SJCRH30 (cell line): ENCODE measurements at places on chromosomes 5 and 9.

- H3K36me3 ChIP-seq = peaks cover 54% of the 10 kb centered on the region
- H3K27me3 ChIP-seq = no peaks in the 10 kb centered on the region
- H3K4me3 ChIP-seq = no peak overlapping the region
- no peaks in the 10 kb centered on the region for H3K4me1 ChIP-seq
- H3K27ac ChIP-seq = no peak overlapping the region
These were observed 15.6 kb downstream of the FKBP15 start for GRCh38 chr9:113205432-113205831.

GRCh38 chr9:91516777-91517176 is 93.1 kb upstream of the NFIL3 start:
- no peaks in the 10 kb centered on the region for H3K4me1 ChIP-seq
- DNase-seq = no peak
- no peak overlapping the region for H3K27ac ChIP-seq
- no peaks in the 10 kb centered on the region for H3K36me3 ChIP-seq
- no peak overlapping the region for H3K4me3 ChIP-seq

DNA sequence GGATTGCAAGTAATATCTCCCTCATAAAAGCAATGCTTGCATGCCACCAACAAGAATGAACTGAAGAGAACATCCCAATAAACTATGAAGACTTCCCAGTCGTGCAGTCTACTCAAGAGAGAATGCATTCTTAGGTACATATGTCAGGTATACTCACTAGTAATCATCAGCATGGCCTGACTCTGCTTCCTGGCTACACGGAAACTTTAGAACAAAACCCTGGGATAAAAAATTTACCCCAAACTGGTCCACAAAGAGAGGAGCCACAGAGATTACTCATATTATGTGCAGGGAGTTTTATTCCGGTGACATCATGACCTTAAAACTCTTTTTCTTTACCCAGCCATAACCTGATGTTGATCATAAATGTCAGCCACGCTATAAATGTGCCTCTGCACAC is 57.5 kb upstream of the PAPPA start:
- DNase-seq = no peak
- H3K27ac ChIP-seq = no peak overlapping the region
- H3K36me3 ChIP-seq = no peaks in the 10 kb centered on the region
- no peaks in the 10 kb centered on the region for H3K27me3 ChIP-seq
- peaks cover 24% of the 10 kb centered on the region for H3K4me1 ChIP-seq
- H3K4me3 ChIP-seq = no peak overlapping the region

DNA sequence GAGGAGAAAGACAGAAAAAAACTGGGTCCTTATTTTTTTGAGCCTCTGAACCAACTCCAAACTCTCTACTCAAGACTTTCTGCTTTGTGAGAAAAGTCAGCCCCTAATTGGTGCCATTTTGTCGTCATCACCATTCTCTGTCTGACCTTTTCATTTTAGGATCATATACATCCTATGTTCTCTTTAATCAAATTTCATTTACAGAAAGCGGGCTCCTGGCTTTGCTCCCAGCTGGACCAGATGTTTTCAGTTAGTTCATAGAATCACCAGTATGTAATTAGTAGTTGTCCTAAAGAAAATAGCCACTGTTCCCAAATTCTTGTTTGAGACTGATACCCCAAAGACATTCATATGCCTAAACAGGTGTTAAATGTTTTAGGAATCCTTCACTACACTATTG is 28.6 kb upstream of the SLCO4C1 start:
- DNase-seq = no peak
- no peaks in the 10 kb centered on the region for H3K36me3 ChIP-seq
- no peak overlapping the region for H3K4me3 ChIP-seq
- no peaks in the 10 kb centered on the region for H3K4me1 ChIP-seq
- no peaks in the 10 kb centered on the region for H3K27me3 ChIP-seq
- no peak overlapping the region for H3K27ac ChIP-seq

- peaks cover 14% of the 10 kb centered on the region for H3K4me1 ChIP-seq
- H3K27me3 ChIP-seq = no peaks in the 10 kb centered on the region
- no peaks in the 10 kb centered on the region for H3K36me3 ChIP-seq
- H3K27ac ChIP-seq = no peak overlapping the region
- no peak overlapping the region for H3K4me3 ChIP-seq
These were observed 78.9 kb downstream of the APBA1 start for GRCh38 chr9:69593301-69593700.

GRCh38 chr5:76818844-76819831 is at the start of gene F2RL1:
F2RL1 (plus strand) TSS chr5:76819030; CDS start chr5:76819183, 153 bp downstream.
- H3K4me1 ChIP-seq = no peaks in the 10 kb centered on the region
- H3K27ac ChIP-seq = no peak within 1 kb of the TSS
- no peak for DNase-seq
- H3K4me3 ChIP-seq = no peak within 1 kb of the TSS
- H3K36me3 ChIP-seq = no peaks in the 10 kb centered on the region
- no peaks in the 10 kb centered on the region for H3K27me3 ChIP-seq

DNA sequence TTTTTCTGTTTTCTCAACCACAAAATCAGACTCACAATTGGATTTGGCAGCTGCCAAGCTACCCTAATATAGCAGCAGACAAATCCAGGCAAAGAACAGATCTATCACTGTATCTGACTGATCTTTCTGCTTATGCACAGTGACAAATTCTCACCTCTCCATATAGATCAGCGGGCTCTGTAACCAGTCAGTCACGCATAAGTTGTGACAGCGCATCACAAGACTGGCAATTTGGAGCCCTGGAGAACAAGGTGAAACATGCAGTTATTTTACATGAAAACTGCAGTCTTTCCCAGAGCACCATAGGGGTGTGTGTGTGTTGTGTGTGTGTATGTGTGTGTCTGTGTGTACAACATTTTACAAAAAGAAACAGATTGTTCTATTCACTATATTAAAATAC is 37.7 kb downstream of the RORB start:
- no peak for DNase-seq
- no peak overlapping the region for H3K27ac ChIP-seq
- no peaks in the 10 kb centered on the region for H3K27me3 ChIP-seq
- H3K4me1 ChIP-seq = no peaks in the 10 kb centered on the region
- H3K4me3 ChIP-seq = no peak overlapping the region

- DNase-seq = no peak
- H3K36me3 ChIP-seq = no peaks in the 10 kb centered on the region
- no peak overlapping the region for H3K27ac ChIP-seq
- H3K4me3 ChIP-seq = no peak overlapping the region
These were observed 560.1 kb downstream of the RAB3C start for GRCh38 chr5:59142927-59143326.

- H3K27ac ChIP-seq = no peak overlapping the region
- H3K4me3 ChIP-seq = no peak overlapping the region
- no peak for DNase-seq
- 0 out of 2 replicates have a peak, but pooled peaks cover 3% of the 10 kb centered on the region for H3K27me3 ChIP-seq
- no peaks in the 10 kb centered on the region for H3K4me1 ChIP-seq
These were observed 169.8 kb upstream of the STK32A start for GRCh38 chr5:147065071-147065470.

GRCh38 chr5:7246287-7246686 is 149.7 kb upstream of the ADCY2 start:
- no peak overlapping the region for H3K4me3 ChIP-seq
- no peaks in the 10 kb centered on the region for H3K36me3 ChIP-seq

- no peak overlapping the region for H3K27ac ChIP-seq
- no peaks in the 10 kb centered on the region for H3K4me1 ChIP-seq
- no peaks in the 10 kb centered on the region for H3K36me3 ChIP-seq
These were observed 1643.0 kb upstream of the CDH6 start for GRCh38 chr5:29550523-29550922.

DNA sequence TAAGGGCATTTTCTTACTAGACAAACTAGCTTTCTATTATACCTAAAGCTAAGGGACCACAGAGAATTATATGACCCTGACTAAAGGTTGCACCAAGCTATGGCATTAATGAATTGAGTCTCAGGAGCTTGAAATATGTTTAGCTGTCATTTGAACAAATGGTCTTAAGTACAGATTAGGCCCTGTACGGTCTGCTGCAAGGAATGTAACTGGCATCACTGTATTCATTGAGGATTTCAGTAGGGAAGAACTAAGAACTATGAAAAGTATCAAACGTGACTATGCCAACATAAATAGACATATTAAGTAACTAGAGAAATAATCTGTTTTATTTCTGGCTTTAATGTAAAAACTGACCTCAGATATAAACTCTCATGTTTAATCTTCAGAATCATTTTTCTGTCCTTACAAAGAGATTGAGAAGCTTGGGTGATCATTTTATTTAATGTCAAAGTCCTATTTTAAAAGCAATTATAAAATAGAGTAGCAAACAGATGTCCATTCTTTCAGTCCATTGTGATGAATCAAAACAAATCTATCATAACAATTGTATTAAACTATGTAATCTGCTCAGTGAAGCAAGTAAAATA is 845.9 kb downstream of the MAT2B start:
- H3K4me3 ChIP-seq = no peak overlapping the region
- no peak overlapping the region for H3K27ac ChIP-seq
- no peaks in the 10 kb centered on the region for H3K36me3 ChIP-seq
- H3K27me3 ChIP-seq = no peaks in the 10 kb centered on the region

DNA sequence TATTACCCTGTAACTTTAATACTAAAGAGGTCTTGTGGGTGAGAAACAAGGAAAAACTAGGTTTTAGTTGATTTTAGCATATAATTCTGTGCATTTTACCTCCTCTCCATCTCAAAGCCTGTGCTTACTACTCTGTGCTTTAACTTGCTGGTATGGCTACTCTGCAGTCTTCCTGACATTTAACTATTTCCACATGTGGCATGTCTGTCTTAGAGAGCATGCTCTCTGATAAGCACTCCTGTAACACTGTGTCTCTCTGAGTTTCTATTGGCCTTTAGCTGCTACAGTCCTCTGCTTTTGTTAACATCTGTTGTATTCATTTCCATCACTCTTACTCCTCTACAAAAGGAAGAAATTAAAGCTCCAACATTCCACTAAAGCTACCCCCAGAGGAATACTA is 418.3 kb downstream of the RAB3C start:
- H3K36me3 ChIP-seq = no peaks in the 10 kb centered on the region
- H3K4me3 ChIP-seq = no peak overlapping the region
- DNase-seq = no peak
- H3K27me3 ChIP-seq = no peaks in the 10 kb centered on the region
- H3K4me1 ChIP-seq = peaks cover 5% of the 10 kb centered on the region; the same call in 1 of the 2 replicates
- no peak overlapping the region for H3K27ac ChIP-seq

DNA sequence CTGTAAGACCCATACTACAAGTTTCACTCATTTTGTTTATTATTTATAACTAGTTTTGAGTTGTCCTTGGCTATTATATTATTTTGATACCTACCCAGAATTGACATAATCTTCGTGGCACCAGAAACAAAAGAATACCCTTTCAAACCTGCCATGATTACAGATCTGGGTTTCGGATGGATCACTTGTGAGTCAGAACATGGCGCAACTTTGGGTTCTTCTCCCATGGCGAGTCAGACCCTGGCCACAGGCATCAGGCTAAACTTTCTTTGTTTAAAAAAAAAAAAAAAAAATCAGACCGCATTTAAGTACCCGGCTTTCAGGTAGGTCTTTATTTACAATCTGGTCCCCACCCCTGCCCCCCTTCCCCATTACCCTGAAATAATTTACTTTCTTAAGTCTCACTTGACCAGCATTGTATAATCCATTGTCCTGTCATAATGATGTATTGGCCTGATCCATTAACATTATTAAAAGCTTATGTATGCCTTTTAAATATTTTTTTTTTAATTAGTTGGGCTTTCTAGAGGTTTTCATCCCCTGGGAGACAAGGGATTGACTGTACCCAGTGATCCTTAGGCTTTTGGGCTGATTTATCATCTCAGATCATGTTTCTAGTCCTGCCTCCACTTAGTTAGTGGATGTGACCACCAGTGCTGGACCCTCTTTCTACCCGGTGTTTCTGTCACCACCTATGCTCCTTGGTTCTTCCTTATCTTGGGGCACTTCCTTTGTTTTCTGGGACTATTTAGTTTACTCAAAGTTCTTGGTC is 43.9 kb downstream of the F2RL2 start:
- H3K27me3 ChIP-seq = 0 out of 2 replicates have a peak, but pooled peaks cover 2% of the 10 kb centered on the region
- no peak for DNase-seq
- H3K4me3 ChIP-seq = no peak overlapping the region
- no peak overlapping the region for H3K27ac ChIP-seq
- H3K4me1 ChIP-seq = no peaks in the 10 kb centered on the region
- H3K36me3 ChIP-seq = no peaks in the 10 kb centered on the region

DNA sequence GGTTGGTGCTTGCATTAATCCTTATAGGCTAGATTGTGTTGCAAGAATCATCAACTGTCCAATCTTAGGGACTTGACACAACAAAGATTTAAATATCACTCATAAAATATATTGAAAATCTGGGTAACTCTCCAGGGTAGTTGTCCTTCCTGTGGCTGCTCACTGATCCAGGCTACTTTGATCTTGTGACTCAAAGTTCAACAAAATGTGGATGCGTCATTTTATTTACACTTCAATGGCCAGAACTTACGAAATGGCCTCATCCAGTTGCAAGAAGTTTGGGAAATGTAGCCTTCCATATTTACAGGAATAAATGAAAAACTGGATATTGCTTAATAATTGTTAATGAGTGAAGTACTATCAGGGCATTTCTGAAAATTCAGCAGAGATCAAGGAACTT is 235.5 kb upstream of the ACTBL2 start:
- no peaks in the 10 kb centered on the region for H3K27me3 ChIP-seq
- no peaks in the 10 kb centered on the region for H3K36me3 ChIP-seq
- H3K4me3 ChIP-seq = no peak overlapping the region
- peaks cover 22% of the 10 kb centered on the region for H3K4me1 ChIP-seq
- H3K27ac ChIP-seq = no peak overlapping the region
- no peak for DNase-seq

DNA sequence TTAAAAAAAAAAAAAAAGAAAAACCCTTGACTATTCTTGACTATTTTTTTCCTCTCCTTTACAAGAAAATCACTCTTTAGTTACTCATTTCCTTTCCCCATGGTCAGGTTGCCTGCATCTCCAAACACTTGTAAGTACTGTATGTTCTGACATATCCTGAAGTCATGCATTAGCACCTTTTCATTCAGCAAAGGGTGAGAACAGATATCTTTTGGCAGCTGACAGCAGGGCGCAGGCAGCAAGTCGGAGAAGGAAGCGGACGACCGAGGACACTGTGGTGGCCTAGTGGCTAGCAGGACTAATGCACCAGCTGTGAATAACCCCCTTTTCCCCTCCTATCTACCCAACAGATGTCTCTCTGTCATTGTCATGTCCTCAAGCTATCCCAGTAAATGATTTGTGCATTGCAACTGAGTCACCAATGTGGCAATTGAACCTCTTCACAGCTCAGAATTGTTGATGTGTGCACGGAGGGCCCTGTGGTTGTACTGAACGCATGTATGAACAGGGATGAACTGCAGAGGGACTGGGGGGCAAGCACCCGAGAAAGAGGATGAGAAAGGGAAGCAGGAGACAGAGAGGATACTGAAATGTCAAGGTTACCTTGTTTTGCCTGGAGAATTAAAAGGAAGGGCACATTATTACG is 996.0 kb upstream of the ARRDC3 start:
- H3K36me3 ChIP-seq = no peaks in the 10 kb centered on the region
- H3K4me1 ChIP-seq = no peaks in the 10 kb centered on the region
- no peak for DNase-seq
- no peak overlapping the region for H3K4me3 ChIP-seq
- no peak overlapping the region for H3K27ac ChIP-seq
